HepG2 (cell line): ENCODE measurements at places on chromosomes 6 and 20. TPM values are rescaled to one million over a fixed set of nuclear protein-coding genes. Genes with fewer than 3 reads are reported as not detected.
A peak's percentile ranks its signal among the peaks of the same experiment; 100 is the strongest.

DNA sequence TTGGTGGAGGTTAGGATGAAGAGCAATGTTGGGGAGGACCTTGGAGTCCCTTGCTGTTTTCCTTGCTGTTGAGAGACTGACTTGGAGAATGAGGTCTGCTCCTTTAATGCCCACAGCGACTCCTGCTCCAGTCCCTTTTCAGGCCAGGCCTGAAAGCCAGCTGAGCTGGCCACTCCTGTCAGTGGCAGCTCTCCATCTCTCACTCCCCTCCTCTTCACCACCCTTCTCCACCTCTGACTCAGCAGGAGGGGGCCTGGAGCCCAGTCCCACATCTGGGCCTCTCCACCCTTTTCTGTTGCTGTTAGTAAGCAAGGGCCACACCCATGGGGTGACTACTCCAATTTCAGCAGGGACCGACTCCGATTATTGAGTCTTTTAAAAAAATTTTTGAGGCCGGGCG lies 2.2 kb downstream of the SNX21 start:
- H3K4me3 ChIP-seq: no peak overlapping the region
- no peak overlapping the region for H3K27ac ChIP-seq
- no peaks in the 10 kb centered on the region for H3K27me3 ChIP-seq

GRCh38 chr6:155974359-155974758 lies 518.7 kb upstream of the NOX3 start:
- no peak for DNase-seq
- no peaks in the 10 kb centered on the region for H3K36me3 ChIP-seq
- H3K4me3 ChIP-seq: no peak overlapping the region
- no peak overlapping the region for H3K27ac ChIP-seq

Gene EEF1A2
- 0.36 and 0.44 TPM in 2 replicates for total RNA-seq

GRCh38 chr6:94680669-94681212 lies 896.6 kb upstream of the MANEA start:
- no peak for DNase-seq
- H3K4me3 ChIP-seq: no peak overlapping the region
- H3K4me1 ChIP-seq: no peaks in the 10 kb centered on the region
- no peak overlapping the region for H3K27ac ChIP-seq

GRCh38 chr6:129686941-129687627 lies 22.9 kb downstream of the ARHGAP18 start:
- peaks cover 33% of the 10 kb centered on the region for H3K36me3 ChIP-seq
- H3K27me3 ChIP-seq: no peaks in the 10 kb centered on the region
- peaks cover 97% of the 10 kb centered on the region for H3K4me1 ChIP-seq
- H3K27ac ChIP-seq: peak overlapping the region; percentile 16
- no peak overlapping the region for H3K4me3 ChIP-seq

Gene LRRN4
- 0.20 and 0.25 TPM in 2 replicates for total RNA-seq
